ENCODE measurements at places on chromosomes 7 and 10.

GRCh38 chr7:23895666-23896096 lies 185.7 kb downstream of the STK31 start:
- DNase-seq, result no peak

DNA sequence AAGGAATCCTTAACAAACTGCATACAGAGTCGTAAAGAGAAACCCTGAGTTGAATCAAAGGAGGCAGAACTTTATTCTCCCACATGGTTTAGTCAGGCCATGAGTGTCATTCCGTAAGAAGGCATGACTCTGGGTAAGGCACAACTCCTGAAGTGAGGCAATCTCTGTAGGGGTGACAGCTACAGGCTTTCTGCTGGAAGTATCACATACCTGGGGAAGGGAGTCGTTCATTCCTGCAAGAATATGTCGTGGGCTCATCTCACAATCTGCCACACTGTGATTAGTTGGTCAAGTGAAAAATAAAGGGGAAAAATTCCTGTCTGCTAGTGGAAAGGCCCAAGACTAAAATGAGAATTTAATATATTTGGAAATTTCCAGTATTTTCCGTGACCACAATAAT lies 392.6 kb downstream of the POM121L12 start:
- no peak for DNase-seq

DNA sequence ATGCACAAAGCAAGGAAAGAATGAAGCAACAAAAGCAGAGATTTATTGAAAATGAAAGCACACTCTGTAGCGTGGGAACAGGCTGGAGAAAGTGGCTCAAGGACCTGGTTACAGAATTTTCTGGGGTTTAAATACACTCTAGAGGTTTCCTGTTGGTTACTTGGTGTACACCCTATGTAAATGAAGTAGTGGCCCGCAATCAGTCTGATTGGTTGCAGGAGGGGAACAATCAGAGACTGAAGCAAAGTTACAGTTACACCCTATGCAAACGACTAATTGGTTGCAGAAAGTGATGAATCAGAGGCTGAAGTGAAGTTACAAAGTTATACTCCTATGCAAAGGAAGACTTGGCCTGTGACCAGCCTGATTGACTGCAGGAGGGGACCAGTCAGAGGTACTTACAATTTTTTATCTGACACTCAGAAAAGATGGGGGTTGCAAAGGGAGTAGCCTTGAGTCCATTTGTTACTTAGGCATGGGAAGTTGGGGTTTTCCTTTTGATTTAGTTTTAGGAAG lies 3.6 kb upstream of the MTPN start:
- peak; percentile 91 for DNase-seq

GRCh38 chr10:18158773-18159265 lies 18.6 kb downstream of the CACNB2 start:
- no peak for DNase-seq

- peak; percentile 3 for DNase-seq
Measured at GRCh38 chr10:50470345-50470744, 153.4 kb downstream of the SGMS1 start.

GRCh38 chr7:82442492-82443035 lies 1.0 kb downstream of the CACNA2D1 start:
- no peak for DNase-seq

- no peak for DNase-seq
Measured at GRCh38 chr10:78513330-78513729, 479.7 kb downstream of the RPS24 start.

- DNase-seq, result no peak
Measured at GRCh38 chr10:34641147-34641912, 173.8 kb downstream of the PARD3 start.

DNA sequence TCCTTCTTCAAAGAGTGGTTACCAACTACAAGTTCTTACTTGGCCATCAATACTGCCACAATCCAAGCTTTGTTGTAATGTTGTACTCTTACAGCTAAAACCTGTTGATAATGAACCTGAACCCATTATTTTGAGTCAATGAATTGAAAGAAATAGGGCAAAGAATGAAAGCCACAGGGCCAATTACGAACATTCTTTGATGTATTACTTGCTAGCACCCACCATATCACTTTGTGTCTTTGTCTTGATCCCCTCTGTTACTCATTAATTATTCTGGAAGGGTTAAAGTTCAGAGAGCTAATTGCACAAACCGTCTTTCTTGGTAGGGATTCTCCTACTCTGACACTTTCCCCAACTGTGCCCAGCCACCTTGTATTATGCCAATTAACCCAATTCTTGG lies 53.2 kb upstream of the TFEC start:
- no peak for DNase-seq

DNA sequence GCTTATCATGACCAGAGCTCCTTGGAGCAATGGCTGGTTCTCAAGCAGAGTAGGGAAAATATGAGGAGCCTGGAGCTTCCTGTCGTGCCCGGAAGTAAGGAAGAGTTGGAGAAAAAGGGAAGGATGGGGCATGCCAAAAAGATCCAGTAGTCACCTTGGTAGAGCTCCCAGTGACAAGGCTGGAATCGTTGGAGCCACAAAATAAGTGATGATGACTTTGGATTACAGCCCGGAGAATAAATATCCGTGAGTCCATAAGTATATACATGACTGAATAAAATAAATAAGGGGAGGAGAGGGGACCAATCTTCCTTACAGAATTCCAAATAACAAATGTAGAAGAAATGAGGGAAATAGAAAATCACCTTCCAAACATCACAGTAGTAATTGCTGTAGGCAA lies 29.3 kb downstream of the LMTK2 start:
- DNase-seq, result no peak

DNA sequence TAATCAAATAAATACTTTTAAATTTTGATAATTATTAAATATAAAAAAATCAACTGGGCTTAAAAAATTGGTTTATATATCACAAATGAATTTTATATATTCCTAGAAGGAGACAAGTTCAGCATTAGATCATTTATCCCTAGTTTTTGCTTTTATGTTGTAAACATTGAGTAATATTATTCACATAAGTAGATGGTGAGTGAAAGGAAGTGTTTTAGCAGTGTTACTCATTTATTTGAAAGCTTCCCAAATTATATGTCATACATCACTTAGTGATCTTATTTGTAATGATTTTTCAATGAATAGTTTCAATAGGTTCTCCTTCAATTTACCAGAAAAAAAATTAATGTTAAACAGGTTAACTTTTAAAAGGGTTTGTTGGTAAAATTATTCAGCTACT lies 15.8 kb downstream of the KLLN start:
- no peak for DNase-seq

DNA sequence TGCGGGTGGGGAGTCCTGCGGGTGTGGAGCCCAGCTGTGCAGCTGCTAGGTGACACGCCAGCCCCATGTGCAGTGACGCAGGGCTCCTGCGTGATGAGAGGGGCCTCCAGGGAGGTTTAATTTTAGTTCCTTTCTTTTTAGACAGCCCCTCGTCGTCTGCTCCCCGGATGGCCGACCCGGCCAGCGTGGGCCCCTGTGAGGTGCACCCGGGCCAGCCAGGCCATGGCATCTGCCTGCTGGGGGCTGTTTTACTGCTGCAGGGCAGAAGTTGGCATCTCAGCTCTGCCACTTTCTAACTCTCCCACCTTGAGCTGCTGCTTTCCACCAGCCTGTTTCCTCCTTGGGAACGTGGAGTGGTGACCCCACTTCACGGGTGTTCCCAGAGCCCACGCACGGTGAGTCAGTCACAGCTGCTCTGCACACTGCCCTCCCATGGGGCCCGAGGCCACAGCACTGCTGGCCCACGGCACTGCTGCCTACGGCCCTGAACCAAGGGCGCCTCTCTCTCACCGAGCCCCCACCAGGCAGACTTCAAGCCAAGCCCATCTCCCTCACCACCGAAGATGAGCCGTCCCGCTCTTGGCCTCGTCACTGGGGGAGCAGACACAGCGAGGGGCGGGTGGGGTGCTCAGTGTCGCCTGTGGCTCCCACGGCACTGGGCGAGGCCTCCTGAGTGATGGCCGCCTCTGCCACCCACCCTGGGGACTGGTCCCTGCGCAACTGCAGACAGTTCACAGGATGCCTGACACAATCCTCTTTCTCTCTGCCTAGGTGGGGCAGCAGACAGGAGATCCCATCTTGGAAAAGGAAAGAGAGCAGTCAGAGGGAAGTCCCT lies 21.3 kb downstream of the CYP2W1 start:
- DNase-seq, result no peak

GRCh38 chr7:65983965-65984658 lies 2.1 kb upstream of the GUSB start:
- DNase-seq, result no peak

GRCh38 chr7:123751821-123752220 lies 3.0 kb upstream of the WASL start:
- no peak for DNase-seq

DNA sequence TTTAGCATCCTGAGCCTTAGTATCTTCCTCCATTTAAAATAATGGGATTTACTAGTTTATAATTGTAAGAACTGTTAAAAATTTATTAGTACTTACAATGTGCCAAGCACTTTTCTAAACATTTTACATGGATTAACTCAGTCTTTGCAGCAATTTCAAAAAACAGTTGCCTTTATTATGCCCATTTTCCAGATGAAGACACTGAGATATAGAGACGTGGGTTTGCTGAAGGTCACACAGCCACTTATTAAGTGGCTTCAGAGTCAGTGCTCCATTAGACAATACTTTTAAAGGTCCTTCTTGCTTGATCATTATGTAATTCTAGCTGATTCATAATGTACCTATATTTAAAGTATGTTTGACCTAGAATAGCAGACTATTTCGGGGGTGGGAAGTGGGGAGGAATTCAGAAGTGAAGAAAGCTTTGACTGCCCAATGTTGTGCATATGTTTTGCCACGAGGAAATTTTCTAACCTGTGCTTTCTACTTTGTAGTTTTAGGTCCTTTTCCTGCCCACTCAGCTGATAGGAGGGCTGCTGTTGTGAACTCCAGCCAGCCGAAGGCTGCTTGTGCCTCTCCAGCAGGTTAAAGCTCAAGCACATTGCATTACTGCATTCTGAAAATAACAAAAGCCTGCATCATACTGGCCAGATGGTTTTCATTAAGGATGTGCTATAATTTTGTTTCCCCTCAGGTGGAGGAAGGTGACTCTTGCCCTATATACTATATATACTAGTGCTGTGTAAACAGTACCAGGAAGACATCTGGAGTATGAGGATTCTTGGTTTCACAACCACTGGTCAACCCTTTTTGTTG lies 4.3 kb downstream of the PLEKHA8 start:
- no peak for DNase-seq

DNA sequence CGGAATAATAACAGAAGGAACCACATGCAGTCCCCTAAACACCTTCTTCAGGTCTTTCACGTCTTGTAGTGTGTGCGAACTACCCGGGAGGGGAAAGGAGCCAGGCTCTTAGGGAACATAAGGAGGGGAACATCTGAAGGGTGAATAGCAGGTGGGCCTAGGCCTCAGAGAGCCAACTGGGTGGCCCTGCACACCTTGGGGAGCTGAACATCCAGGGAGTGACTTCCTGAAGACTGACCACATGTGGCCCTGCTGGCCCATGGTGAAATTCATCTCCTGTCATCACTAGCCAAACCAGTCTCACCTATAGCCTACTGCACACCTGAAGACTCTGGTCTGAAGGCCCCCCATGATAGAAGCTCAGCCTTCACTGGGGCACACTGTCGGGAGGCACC lies 5.6 kb downstream of the CALML3 start:
- no peak for DNase-seq

GRCh38 chr10:95388539-95388938 lies 97.7 kb upstream of the PDLIM1 start:
- DNase-seq, result no peak

DNA sequence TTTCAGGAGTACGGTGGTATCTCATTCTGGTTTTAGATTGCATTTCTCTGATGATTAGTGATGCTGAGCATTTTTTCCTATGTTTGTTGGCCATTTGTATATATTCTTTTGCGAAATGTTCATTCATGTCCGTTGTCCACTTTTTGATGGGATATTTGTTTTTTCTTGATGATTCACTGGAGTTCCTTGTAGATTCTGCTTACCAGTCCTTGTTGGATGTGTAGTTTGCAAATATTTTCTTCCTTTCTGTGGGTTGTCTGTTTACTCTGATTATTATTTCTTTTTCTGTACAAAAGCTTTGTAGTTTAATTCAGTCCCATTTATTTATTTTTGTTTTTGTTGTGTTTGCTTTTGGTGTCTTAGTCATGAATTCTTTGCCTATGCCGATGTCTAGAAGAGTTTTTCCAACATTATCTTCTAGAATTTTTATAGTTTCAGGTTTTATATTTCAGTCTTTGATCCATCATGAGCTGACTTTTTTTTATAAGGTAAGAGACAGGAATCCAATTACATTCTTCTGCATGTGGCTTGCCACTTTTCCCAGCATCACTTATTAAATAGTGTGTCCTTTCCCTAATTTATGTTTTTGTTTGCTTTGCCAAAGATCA lies 320.5 kb downstream of the MAGI2 start:
- no peak for DNase-seq

- no peak for DNase-seq
Measured at GRCh38 chr7:38909870-38910269, 879 bp upstream of the VPS41 start.

DNA sequence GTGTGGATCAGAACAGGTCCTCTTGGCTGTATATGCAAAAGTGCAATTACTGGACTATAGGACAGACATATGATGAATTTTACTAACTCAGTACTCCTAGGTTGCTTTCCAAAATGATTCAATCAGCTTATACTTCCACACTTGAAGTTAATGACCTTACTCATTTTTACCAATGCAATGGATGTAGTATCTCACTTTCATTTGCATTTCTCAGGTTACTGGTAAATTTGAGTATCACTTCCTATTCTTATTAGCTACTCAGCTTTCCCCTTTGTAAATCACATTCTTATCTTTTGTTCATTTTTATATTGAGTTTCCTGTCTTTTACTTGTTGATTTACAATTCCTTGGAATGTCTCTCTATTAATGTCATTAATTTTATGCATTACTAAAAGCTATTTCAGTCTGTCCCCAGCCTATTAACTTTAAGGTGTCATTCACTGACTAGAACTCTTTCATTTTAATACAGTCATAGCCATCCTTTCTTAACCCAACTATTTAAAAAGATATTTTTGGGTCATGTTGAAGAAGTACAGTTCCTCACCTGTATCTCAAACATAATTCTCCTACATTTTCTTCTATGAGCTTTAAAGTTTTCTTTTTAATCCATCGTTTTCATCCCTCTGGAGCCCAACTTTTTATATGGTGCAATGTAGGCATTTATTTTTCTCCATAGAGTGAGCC lies 88.6 kb downstream of the VIM start:
- no peak for DNase-seq

- DNase-seq, result peak; percentile 29
Measured at GRCh38 chr10:118594392-118595063, 920 bp downstream of the PRLHR start.

DNA sequence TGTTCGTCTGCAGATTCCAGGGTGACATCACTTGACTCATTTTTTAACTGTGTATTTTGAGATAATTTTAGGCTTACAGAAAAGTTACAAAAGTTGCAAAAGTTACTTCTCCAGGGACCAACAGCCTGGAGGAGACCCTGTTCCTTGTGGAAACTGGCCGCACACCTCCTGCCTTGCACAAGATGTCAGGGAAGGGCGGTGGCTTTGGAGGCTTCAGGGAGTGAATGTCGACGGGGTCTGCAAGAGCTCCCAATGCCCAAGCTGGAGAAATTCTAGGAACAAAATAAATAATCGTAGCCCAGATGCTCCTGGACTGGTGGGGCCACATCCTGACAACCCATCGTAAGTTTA lies 62.2 kb upstream of the FAM20C start:
- DNase-seq, result no peak

- DNase-seq, result no peak
Measured at GRCh38 chr7:150900675-150901074, 48.4 kb downstream of the AOC1 start.

- DNase-seq, result no peak
Measured at GRCh38 chr7:377080-378040, 87.4 kb downstream of the FOXL3 start.

- peak; percentile 92 for DNase-seq
Measured at GRCh38 chr7:99918959-99919813, at the start of gene TRIM4. Gene TRIM4, minus strand, starts transcription at chr7:99919530. Its CDS starts 129 bp downstream, at chr7:99919401.
